ENCODE measurements at places on chromosomes 6 and 20. TPM values are rescaled to one million over a fixed set of nuclear protein-coding genes. Genes with fewer than 3 reads are reported as not detected.

DNA sequence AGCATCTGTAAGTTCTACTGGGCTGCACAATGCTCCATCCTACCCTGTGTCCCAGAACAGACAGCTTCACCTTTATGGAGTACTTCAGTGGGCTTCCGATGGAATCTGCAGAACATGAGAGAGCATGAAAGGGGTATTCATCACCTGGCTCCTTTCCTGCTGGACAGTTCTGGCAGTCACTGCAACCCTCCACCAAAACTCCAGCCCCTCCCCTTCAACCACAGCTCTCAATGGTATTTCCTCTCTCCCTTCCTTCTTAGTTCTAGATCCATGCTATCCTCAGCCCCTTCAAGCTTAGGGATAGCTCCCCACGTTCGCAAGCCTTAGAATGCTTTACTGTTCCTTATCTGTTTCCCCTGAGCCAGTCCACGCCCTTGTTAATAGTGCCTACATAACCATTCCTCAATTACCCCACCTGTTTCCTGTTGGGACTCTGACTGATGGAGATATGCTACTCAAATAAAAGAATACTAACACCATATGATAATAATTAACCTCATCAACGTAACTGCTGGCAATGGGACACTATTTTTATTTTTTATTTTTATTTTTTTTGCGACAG is 26.8 kb downstream of the TRAM2 start:
- no peak overlapping the region for H3K4me3 ChIP-seq
- H3K4me1 ChIP-seq: peaks cover 38% of the 10 kb centered on the region
- no peak for DNase-seq
- H3K27me3 ChIP-seq: no peaks in the 10 kb centered on the region

The LY86 gene
- total RNA-seq: not detected

DNA sequence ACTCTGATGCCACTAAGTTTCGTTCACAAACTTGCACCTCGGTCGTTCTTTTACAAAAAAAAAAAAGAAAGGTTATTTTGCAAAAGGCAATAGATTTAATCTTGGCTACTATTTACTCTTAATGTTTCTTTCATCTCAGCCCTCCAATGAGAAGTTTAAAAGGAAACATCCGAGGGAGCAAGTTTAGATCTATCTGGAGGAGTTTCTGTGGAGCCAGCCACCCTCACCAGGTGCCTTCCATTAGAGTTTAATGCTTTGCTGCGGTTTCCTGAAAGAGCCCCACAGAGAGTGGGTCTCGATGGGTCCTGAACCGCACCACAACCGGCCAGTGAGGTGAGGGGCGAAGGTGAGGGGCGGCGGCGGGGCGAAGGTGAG is 632 bp downstream of the PRKN start:
- DNase-seq: no peak
- no peaks in the 10 kb centered on the region for H3K4me1 ChIP-seq
- no peaks in the 10 kb centered on the region for H3K36me3 ChIP-seq
- H3K27me3 ChIP-seq: no peaks in the 10 kb centered on the region
- H3K27ac ChIP-seq: peak overlapping the region; percentile 89

DNA sequence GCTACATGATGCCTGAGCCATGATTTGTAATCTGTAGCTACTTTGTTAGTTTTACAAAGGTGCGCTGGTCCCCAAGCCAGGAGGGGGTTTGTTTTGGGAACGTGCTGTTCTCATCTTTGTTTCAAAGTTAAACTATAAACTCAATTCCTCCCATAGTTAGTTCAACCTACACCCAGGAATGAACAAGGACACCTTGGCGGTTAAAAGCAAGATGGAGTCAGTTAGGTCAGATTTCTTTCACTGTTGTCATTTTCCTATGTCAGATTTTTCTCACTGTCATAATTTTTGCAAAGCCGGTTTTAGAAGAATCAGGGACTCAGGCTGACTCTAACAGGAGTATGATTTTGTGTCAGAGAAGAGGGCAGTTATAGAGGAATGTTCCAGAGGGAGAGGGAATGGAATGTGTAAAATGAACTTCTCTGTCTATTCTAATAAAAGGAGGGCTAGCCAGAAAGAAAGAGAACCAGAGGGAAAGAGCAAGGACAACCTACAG is 2.3 kb upstream of the GMPR start:
- no peak overlapping the region for H3K4me3 ChIP-seq
- no peak overlapping the region for H3K27ac ChIP-seq
- H3K36me3 ChIP-seq: no peaks in the 10 kb centered on the region
- no peaks in the 10 kb centered on the region for H3K27me3 ChIP-seq
- H3K4me1 ChIP-seq: peaks cover 5% of the 10 kb centered on the region

DNA sequence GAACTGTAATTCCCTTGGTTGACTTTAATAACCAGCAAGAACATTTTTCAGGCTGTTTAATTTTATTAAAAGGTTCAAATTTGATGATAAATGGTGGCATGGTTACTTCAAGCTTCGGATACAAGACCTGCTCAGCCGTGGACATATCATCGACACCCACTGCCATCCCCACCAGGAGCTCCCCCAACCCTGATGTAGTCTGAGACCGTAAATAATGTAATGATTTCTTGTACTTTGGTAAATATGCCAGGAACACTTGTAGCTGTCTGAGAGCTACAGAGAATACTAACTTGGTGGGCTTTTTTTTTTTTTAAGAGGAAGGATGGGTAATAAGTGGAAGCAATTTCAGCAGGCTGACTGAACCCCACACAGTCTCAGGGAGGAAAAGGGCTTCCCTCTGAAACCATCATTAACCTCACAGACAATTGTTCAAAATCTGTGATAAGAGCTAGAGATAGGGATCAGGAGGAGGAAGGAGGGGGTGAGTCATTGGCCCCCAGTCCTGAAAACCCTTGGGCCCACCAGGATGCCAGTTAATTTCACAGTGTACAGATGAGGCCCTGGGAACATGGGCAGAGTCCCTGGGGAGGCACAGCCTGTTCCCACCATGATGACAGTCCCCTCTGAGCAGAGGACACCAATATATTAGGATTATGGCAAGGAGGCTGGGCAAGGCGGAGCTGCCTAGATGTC is 56.0 kb downstream of the APCDD1L start:
- H3K36me3 ChIP-seq: no peaks in the 10 kb centered on the region
- H3K4me3 ChIP-seq: no peak overlapping the region
- no peaks in the 10 kb centered on the region for H3K4me1 ChIP-seq
- no peak overlapping the region for H3K27ac ChIP-seq

- no peaks in the 10 kb centered on the region for H3K36me3 ChIP-seq
- H3K27ac ChIP-seq: peak overlapping the region; percentile 82
- no peak for DNase-seq
Observed at GRCh38 chr6:170371588-170371987, 65.0 kb downstream of the FAM120B start.

- no peak for DNase-seq
- peaks cover 6% of the 10 kb centered on the region for H3K27me3 ChIP-seq
- no peak overlapping the region for H3K27ac ChIP-seq
- H3K4me3 ChIP-seq: no peak overlapping the region
- H3K4me1 ChIP-seq: no peaks in the 10 kb centered on the region
Observed at GRCh38 chr20:63121749-63122405, 94.1 kb downstream of the YTHDF1 start.

GRCh38 chr6:106097411-106098231 is 11.5 kb downstream of the PRDM1 start:
- 0 out of 2 replicates have a peak, but pooled peaks cover 5% of the 10 kb centered on the region for H3K4me1 ChIP-seq
- no peak for DNase-seq
- no peak overlapping the region for H3K27ac ChIP-seq

The BPI gene
- not detected for total RNA-seq

GRCh38 chr6:135114355-135115145 is 59.9 kb upstream of the HBS1L start:
- H3K4me3 ChIP-seq: no peak overlapping the region
- H3K4me1 ChIP-seq: no peaks in the 10 kb centered on the region
- H3K27ac ChIP-seq: no peak overlapping the region

The BANF2 gene
- total RNA-seq: 2.1 TPM

DNA sequence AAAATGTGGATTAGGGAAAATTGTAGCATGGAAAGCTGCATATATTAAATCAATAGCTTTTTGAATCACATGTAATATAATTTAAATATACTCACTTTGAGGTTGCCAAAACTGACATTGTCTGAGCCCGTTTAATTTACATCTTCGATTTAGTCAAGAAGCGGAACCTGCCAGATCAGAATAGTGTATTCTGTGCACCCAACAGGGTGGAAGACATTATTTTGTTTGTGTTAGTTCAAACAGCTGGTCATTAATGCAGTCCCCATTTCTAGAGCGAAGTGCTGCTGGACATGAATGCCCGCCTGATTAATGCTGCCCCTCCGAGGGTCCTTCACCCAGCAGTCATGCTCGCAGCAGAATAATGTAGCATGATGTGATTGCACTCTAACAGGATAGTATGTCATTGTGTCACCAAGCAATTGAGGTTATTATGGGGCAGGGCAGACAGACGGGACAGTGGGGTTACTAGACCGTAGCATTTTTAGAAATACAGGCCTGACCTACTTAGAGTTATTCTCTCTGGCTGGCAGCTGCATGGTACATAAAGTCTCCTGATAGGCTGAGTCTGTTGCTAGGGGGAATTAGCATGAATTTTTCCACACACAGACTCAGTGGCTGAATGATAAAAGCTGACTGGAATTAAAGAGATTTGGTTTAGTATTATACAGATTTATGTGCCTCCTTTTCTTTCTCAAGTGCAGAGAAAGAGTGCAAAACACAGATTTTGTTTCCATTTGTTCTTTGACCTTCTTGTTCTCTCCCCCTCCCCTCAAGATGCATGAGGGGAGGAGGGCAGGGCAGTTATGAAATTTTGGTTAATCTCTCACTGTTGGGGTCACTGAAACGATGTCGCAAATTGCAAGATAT is 147.1 kb downstream of the PRL start:
- H3K36me3 ChIP-seq: no peaks in the 10 kb centered on the region
- H3K4me3 ChIP-seq: no peak overlapping the region
- peaks cover 15% of the 10 kb centered on the region for H3K4me1 ChIP-seq
- H3K27ac ChIP-seq: no peak overlapping the region
- DNase-seq: no peak
- H3K27me3 ChIP-seq: no peaks in the 10 kb centered on the region

The IBTK gene
- total RNA-seq: 29.4 TPM

- no peaks in the 10 kb centered on the region for H3K27me3 ChIP-seq
- H3K4me3 ChIP-seq: no peak overlapping the region
- DNase-seq: peak; percentile 69
- H3K4me1 ChIP-seq: peaks cover 20% of the 10 kb centered on the region
Observed at GRCh38 chr20:10848810-10849370, 175.1 kb upstream of the JAG1 start.

DNA sequence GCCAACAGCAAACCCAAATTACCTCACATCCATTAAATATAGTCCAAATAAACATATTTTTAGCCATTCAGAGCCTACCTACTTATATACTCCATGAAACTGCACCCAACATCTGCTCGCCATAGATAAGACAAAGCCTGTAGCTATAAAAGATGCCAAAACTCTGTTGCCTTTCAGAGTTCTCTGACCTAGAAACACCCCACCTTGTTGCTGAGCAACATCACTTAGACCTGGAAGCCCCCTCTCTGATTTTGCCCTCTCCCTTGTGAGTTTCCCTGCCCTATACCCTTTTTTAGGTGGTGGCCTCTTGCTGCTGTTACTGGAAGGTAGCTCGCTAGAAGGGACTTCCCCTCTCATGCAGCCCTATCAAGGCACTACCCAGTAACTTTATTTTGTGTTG is 27.7 kb upstream of the FBXL4 start:
- no peak for DNase-seq
- no peaks in the 10 kb centered on the region for H3K27me3 ChIP-seq
- H3K4me1 ChIP-seq: no peaks in the 10 kb centered on the region
- H3K4me3 ChIP-seq: no peak overlapping the region
- no peak overlapping the region for H3K27ac ChIP-seq

The QRSL1 gene
- total RNA-seq: 19.5 TPM

The RPS6KA2 gene
- total RNA-seq: 5.6 TPM

DNA sequence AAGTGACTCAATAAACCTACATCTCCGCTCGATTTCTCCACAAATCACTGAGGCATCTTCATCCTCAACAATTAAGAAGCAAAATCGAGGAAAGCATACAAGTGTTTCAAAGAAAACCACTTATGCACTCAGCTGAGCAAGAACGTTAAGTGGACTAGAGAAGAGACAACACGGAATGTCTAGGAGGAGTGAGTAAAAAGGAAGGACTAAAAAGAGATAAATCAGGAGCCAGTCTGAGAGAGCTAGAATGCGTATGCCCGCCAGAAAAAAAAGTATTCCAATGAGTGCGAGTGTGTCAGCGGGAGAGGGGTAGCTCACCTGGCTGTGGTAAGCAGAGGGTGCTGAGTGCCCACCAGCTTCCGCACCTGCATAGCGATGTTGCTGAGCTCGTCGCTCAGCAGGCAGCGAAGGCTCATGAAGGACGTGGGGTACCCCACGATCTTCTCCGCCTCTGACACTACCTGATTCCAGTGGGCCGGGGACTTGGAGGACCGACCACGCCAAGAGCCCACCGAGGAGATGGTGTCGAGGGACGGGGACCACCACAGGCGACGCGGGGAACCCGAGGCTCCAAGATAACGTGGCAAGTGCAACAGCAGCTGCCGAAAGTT is 587 bp downstream of the PDSS2 start:
- no peaks in the 10 kb centered on the region for H3K36me3 ChIP-seq
- H3K4me3 ChIP-seq: peak overlapping the region; percentile 85
- peak; percentile 41 for DNase-seq
- no peaks in the 10 kb centered on the region for H3K4me1 ChIP-seq
- peak overlapping the region; percentile 89 for H3K27ac ChIP-seq
